ENCODE measurements at places on chromosomes 13 and 19. TPM values are rescaled to one million over a fixed set of nuclear protein-coding genes. Genes with fewer than 3 reads are reported as not detected.

ADGRE3 gene
- polyA plus RNA-seq = not detected

ZNF723 gene
- polyA plus RNA-seq = not detected

POGLUT2 gene
- 6.1 TPM for polyA plus RNA-seq

GPR18 gene
- polyA plus RNA-seq = not detected

TNNI3 gene
- 0.21 TPM for polyA plus RNA-seq

NLRP7 gene
- polyA plus RNA-seq = not detected

AP1M2 gene
- 5.4 TPM for polyA plus RNA-seq

SHC2 gene
- 15.4 TPM for polyA plus RNA-seq

CLDN10 gene
- 0.11 TPM for polyA plus RNA-seq

CEACAM8 gene
- polyA plus RNA-seq = not detected

ZNF793 gene
- 1.1 TPM for polyA plus RNA-seq

DENND1C gene
- 2.7 TPM for polyA plus RNA-seq

ZSCAN4 gene
- polyA plus RNA-seq = 0.04 TPM

ZNF443 gene
- 1.2 TPM for polyA plus RNA-seq

OR7D2 gene
- 0.07 TPM for polyA plus RNA-seq

NLRP9 gene
- polyA plus RNA-seq = not detected

EHD2 gene
- 202 TPM for polyA plus RNA-seq

FXYD3 gene
- polyA plus RNA-seq = 8.0 TPM

LAIR1 gene
- 75.8 TPM for polyA plus RNA-seq

TTC9B gene
- not detected for polyA plus RNA-seq

MBD3L2 gene
- not detected for polyA plus RNA-seq

UQCRFS1 gene
- 59.9 TPM for polyA plus RNA-seq

CGB8 gene
- polyA plus RNA-seq = not detected

TMEM238 gene
- polyA plus RNA-seq = 0.90 TPM

VSTM1 gene
- 2.1 TPM for polyA plus RNA-seq

ERCC2 gene
- 7.3 TPM for polyA plus RNA-seq

CCDC194 gene
- not detected for polyA plus RNA-seq

IZUMO2 gene
- polyA plus RNA-seq = not detected

DPF1 gene
- 0.67 TPM for polyA plus RNA-seq

GIPC3 gene
- polyA plus RNA-seq = 1.5 TPM

ADM5 gene
- polyA plus RNA-seq = 1.0 TPM

FLT3 gene
- polyA plus RNA-seq = 0.19 TPM

SYNE4 gene
- 4.0 TPM for polyA plus RNA-seq

DBP gene
- polyA plus RNA-seq = 10.9 TPM

CFAP97D2 gene
- polyA plus RNA-seq = 5.1 TPM

ZNF235 gene
- polyA plus RNA-seq = 0.93 TPM

RNF225 gene
- not detected for polyA plus RNA-seq

TLE2 gene
- polyA plus RNA-seq = 25.2 TPM

MIDN gene
- polyA plus RNA-seq = 75.0 TPM

TNPO2 gene
- polyA plus RNA-seq = 14.3 TPM

ZNF792 gene
- 2.7 TPM for polyA plus RNA-seq

CPT1C gene
- polyA plus RNA-seq = 3.2 TPM

SHD gene
- not detected for polyA plus RNA-seq

GPR4 gene
- 1.3 TPM for polyA plus RNA-seq

RASAL3 gene
- polyA plus RNA-seq = 3.3 TPM

POLD1 gene
- 13.5 TPM for polyA plus RNA-seq

LILRA1 gene
- 1.3 TPM for polyA plus RNA-seq

SIGLEC8 gene
- polyA plus RNA-seq = 0.04 TPM

ACOD1 gene
- 0.33 TPM for polyA plus RNA-seq

FUT1 gene
- polyA plus RNA-seq = 4.8 TPM

NOTCH3 gene
- 6.7 TPM for polyA plus RNA-seq

GPR42 gene
- 0.06 TPM for polyA plus RNA-seq

EBI3 gene
- polyA plus RNA-seq = 3.5 TPM

SIGLECL1 gene
- not detected for polyA plus RNA-seq

NLRP4 gene
- polyA plus RNA-seq = not detected
